Brain pericyte (primary cell): ENCODE measurements at places on chromosomes 11 and 22.

GRCh38 chr11:12159351-12160099 lies 49.1 kb downstream of the MICAL2 start:
- DNase-seq, result peak; percentile 77

- DNase-seq, result no peak
These were observed 8.6 kb downstream of the IRF7 start for GRCh38 chr11:607020-607780.

- no peak for DNase-seq
These were observed 156.9 kb upstream of the TBCEL start for GRCh38 chr11:120867024-120867423.

GRCh38 chr22:29139965-29140782 lies 65.5 kb upstream of the EMID1 start:
- DNase-seq, result no peak

DNA sequence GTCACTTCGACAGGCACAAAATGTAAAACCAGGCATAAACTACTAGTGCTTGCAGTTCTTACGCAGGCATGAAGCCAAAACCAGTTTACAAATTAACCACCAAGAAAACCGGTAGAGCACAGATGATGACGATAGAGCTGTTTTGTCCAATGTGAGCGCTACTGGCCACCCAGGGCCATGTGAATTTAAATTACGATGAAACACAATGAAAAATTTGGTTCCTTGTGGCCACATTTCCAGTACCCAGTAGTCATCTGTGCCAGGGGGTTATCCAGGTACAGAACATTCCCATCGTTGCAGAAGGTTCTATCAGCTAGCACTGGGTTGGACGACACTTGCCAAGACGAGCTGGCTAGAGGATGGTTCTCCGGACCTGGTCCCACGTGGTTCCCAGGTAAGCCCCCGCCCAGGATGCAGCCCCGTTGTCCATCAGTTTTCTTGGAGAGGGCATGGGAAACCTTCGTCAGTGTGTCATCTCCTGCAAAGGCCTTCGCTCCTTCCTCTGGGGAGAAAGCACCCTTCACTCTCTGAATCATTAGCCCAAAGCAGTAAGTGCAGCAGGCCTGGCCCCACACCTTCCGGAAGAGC lies 1.1 kb upstream of the CD81 start:
- DNase-seq, result no peak

DNA sequence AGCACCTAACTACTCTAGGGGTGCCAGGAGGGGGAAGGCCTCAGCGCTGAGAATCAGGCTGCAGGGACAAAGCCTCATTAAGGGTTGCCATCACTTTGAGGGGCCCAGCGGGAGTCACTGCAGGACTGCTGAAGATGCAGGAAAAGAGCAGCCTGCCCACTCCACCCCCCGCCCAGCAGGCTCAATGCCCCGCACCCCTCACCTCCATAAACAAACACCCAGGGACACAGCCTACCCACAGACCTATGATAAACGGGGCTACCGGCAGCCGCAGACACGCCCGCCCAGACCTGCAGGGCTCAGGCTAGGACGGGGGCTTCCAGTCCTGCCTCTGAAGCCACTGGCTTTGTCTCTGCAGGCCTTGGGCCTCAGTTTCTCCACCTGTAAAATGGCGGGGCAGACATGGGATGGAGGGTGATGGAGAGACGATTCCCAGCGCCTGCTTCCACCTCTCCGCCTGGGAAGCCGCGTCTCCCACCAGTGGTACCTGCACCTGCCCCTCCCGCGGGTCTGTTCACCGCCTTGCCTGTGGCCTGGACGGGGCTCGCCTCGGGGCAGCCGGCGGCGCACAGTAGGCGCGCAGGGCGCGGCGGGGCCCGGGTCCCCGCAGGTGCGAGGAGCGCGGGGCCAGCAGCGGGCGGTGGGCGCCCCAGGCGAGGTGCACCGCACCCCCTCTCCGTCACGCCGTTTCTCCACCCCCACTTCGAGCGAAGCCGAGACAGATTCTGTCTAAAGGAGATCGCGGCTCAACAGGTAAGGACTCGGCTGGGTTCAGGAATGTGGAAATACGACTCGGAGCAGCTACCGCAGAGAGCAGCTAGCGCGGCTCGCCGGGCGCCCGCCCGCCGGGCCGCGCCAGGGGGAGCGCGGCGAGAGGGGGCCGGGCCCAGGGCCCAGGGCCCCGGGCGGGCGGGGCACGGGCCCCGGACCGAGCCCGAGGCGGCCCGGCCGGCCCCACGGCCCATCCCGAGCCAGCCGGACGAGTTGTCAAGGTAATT lies 1.5 kb downstream of the WNT7B start:
- DNase-seq, result no peak

DNA sequence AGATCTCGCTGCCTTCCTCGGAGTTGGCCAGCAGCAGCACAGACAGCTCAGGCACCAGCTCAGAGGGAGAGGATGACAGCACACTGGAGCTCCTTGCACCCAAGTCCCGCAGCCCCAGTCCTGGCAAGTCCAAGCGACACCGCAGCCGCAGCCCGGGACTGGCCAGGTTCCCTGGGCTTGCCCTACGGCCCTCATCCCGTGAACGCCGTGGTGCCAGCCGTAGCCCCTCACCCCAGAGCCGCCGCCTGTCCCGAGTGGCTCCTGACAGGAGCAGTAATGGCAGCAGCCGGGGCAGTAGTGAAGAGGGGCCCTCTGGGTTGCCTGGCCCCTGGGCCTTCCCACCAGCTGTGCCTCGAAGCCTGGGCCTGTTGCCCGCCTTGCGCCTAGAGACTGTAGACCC lies 6.4 kb downstream of the PLA2G3 start:
- DNase-seq, result no peak
